ENCODE measurements at places on chromosomes 1 and 21. TPM values are rescaled to one million over a fixed set of nuclear protein-coding genes. Genes with fewer than 3 reads are reported as not detected.
A peak's percentile ranks its signal among the peaks of the same experiment; 100 is the strongest.

Gene CDK18
- total RNA-seq, result 4.5 TPM

Gene RAB29
- 32.0 TPM for total RNA-seq

Gene HMGN1
- total RNA-seq, result 267 TPM

Gene GPR25
- not detected for total RNA-seq

Gene KCNA2
- total RNA-seq, result 0.05 TPM

Gene AMY2A
- not detected for total RNA-seq

Gene RSPO1
- not detected for total RNA-seq

Gene ANKRD34A
- total RNA-seq, result 1.1 TPM

Gene BTBD19
- total RNA-seq, result 51.2 TPM

Gene ATP1A4
- total RNA-seq, result not detected

Gene OR10T2
- total RNA-seq, result not detected

GRCh38 chr1:164605254-164606091, 46.5 kb downstream of the PBX1 start:
- DNase-seq, result no peak

DNA sequence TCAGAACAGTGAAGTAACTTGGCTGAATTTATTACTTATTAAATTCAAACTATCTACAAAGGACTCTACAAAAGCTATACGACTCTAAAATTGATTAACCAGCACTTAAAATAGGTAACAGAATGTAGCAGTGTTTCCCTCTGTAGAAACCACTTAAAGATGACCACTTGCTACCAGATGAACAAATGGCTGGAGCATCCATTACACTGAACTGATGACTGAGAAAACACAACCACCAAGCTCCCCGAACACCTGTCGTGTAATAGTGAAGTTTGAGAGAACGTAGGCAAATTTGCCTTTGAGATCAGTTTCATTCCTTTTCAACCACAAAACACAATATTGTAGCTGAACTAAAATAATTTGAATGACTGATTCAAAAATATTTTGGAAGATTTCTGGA, 226.7 kb downstream of the KCNT2 start:
- DNase-seq, result no peak

DNA sequence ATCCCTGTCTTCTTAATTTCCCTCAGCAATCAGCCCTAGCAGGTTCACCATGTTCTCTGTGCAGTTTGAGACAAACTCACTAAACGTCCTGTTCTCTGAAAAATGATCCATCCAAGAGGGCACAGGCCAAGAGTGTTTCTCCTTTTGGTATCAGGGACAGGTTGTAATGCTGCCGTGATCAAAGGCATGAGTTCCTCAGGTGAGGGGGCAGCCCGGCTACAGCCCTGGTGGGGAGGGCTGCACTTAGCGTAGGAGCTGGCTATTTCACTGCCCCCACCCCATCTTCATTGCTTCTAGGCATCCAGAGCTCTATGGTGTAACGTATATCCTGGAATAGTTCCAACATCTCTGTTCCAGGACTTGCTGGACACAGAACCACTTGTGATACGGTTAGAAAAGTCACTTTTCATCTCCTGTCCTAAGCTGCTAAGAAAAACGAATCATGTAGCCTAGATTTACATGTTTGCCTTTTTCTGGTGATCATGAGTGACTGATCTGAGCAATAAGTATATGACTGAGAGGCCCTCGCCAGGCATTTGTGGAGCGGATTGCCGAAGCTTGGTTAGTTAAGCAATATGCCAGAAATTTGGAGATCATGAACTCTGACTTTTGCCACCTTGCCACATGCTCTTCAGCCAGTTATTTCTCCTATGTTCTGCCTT, 41.1 kb upstream of the SRP9 start:
- DNase-seq, result no peak

DNA sequence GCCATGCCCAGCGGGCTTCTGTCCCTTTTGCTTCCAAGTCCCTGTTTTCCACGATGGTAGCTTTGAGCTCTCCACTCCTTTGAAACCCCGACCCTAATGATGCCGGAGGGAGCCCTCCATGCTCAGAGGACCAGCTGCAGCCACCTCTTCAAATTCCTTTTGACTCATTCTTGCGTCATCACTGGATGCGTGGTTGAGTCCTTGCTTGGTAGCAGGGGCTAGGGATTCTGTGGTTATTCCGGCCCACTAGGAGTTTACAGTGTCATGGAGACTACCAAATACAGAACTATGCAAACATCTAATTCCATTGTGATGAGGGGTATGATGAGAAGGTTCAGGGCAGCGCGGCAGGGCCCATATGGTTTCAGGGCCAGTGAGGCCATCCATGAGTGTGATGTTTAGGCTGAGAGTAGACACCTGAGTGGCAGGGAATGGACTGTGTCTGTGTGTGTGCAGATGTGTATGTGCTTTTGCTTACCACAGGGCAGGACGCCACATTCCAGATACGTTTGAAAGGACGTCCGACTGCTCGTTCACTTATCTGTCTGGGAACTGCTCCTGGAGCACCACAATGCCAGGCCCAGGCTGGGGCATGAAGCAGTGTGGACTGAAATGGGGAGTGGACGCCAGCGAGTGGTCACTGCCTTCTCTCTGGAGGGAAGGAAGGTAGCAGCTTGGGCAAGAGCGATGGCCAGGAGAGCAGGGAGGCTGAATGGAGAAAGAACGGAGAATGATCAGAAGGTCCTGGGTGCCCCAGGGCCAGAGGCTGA, 30.4 kb upstream of the ZBTB21 start:
- no peak for DNase-seq

DNA sequence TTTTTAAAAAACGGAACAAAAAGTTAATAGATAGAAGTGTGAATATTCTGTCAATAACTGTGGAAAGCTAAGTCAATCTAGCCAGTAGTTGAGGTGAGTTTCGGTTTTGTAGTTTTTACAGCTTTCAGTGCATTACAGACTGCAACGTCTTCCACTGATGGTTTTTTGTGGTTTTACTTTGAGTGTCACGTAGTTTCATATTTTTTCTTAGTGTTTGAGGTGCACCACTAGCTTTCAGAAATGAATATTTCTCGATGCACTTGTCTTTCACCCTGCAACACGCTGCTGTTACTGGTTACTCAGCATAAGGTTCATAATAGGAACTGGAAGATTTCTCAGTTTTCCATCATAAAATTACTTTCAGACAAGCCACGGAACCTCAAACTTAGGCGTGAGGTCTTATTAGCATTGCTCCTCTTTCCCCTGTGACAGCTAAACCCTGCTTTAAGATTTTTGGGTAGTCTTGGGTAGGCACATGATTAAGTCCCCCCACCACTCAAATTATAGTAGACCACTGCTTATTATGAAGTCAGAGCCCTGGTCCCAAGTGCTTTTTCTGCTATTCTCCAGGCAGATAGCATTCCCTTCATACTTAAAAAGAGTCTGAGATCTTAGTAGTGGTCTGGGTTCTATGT, 1412.7 kb downstream of the KCNT2 start:
- DNase-seq, result no peak

GRCh38 chr1:63142001-63142400, 180.4 kb upstream of the FOXD3 start:
- DNase-seq, result no peak

DNA sequence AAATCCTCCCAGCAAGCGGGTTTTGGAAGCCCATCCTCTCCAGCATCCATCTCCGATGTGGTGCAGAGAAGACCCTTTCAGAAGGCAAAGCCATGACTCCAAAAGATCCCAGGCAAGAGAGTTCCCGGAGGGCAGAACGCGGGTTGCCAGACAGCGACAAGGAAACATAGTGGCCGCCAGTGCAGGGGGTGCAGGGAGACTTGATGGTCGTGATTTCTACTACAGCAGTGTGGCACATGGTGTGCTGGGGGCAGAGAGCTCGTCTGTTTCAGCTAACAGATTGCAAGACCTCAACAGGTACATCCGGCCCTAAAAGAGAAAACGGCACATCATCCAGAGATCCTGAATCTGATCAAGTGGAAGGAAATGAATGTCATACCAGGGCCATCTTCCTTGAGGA, 74.3 kb downstream of the HLCS start:
- peak; percentile 54 for DNase-seq

GRCh38 chr21:26837539-26837938, 7.7 kb downstream of the ADAMTS1 start:
- DNase-seq, result no peak

GRCh38 chr1:179082999-179083335, 1.1 kb downstream of the TOR3A start:
- no peak for DNase-seq

- no peak for DNase-seq
Measured at GRCh38 chr1:39196244-39197215, 8.0 kb upstream of the MACF1 start.

- no peak for DNase-seq
Measured at GRCh38 chr1:59366346-59366745, 69.5 kb downstream of the FGGY start.

- no peak for DNase-seq
Measured at GRCh38 chr1:156124557-156125483, 10.3 kb downstream of the LMNA start.

GRCh38 chr1:246566813-246567645, 773 bp downstream of the CNST start:
- DNase-seq, result no peak

DNA sequence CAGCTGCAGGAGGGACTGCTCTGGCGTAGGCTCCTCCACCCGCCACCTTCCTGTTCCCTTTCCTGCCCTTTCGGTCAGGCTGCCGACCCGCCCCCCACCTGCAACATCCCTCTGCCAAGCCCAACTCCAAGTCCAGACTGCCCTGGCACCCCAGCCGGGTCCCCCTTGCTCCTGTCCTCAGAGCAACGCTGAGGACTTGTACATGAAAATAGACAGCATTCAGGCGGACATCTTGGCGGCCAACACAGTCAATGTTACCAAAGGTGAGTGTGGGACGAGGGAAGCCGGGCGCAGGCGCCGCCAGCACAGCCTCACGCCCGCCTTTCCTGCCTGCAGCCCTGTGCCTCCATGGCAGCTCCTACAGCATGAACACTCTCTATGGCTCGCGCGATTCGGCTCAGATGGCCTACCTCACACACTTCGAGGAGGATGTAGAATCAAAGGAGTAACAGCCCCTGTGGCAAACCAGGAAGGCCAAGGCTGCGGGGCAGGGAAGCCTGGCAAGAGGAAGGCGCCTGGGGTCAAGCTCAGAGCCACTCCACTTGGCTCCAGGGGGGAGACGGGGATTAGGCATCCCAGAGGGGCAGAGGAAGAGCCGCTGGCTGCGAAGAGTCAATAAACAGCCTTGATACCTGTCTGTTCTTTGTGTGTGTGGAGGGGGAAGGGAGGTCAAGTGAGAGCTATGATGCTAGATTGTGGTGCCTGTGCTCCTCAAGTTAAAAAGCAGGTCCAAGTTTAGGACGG, 5.8 kb downstream of the RNU5D-1 start:
- no peak for DNase-seq

DNA sequence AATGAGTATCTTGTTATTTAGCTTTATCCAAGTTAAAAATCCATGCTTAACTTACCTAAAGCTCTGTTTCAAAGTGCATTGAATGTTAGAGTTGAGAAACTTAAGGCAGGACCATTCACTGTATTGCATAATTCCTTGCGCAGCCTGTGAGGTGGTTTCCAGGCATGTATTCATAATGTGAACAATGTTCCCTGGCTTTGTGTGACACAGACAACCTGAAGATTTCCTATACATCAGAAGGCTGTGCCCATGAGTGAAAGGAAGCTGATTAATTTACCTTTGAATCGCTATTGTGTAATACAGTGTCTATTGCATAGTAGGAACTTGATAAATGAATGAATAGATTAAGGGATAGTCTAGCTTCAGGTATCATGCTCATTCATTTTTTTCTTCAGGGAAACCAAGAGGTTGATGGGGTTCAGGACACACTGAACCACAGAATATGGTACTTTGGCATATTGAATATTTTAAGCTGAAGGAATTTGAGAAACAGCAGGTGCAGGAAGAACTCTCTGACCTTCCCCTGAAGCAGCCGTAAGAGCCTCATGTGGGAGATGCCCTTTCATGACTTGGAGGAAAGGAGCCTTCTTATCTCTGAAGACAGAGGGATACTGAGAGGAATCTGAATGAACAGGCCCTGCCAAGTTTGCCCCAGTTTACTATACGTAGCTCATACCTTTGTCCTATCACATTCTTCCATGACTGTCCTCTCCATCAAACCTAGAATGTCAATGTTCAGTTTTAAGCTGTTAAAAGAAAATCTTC, 88.6 kb upstream of the GNG12 start:
- no peak for DNase-seq
